NCI-H2081 treated with DMSO at 0.1 percent for 48 hours (cell line): ENCODE measurements at places on chromosomes 6 and 20.

- no peak for DNase-seq
Observed at GRCh38 chr6:104718672-104719071, 141.0 kb downstream of the HACE1 start.

DNA sequence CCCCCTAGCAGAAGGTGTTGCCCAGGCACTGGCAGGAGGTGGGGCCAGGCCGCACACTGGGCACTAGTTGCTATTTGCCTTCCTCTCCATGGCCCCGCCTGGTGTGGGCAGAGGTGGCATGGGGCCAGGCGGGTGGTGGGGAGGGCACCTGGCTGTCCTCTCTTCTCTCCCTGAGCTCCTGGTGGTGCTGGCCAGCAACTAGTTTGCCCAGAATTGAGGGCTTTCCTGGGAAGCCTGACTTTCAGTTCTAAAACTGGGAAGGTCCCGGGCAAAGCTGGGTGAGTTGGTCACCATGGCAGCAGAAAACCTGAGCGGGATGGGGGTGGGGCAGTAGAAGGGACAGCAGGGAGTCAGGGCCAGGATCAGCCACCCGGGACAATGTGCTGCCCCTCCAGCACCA is 48.2 kb downstream of the RBM38 start:
- no peak for DNase-seq

- DNase-seq: no peak
Observed at GRCh38 chr20:7147220-7147601, 379.7 kb downstream of the BMP2 start.

- peak; percentile 4 for DNase-seq
Observed at GRCh38 chr6:107820338-107821261, 3.5 kb downstream of the SCML4 start.

DNA sequence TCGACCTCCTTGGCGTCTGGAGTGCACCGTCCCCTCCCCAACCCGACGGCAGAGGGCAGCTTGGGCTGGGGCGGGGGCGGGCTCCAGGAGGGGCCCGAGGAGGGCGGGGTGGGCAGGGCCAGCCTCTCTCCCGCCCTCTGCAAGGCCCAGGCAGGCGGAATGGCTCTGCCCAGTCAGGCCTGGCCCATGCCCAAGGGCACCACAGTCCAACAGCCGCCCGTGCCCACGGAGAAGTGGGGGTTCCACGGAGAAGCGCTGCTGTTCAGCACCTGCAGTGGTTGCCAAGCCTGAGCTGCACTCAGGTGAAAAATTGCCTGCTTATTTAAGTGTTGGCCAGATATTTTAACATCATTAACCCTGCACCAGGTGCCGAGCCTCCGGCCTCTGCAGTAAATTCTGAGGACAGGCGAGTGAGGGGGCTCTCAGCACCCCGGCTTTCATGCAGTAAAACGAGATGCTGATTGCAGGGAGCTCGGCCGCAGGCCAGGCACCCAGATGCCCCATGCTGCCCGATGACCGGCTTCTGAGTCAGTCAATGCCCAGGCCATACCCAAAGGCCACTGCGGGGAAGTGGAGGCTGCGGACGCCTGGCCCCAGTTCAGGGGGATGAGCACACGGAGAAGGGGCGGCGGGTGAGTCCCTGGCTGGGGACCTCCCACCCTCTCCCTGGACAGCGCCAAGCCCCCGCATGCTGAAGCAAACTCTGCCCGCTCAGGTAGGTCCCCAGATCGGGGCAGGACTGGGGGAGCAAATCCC is at the start of gene SRMS:
SRMS (minus strand) TSS at position 25 of the 756 bp plus-strand sequence. CDS start 286 bp downstream, outside the sequence.
- no peak for DNase-seq

GRCh38 chr6:24445704-24446103 is 43.0 kb downstream of the MRS2 start:
- no peak for DNase-seq

DNA sequence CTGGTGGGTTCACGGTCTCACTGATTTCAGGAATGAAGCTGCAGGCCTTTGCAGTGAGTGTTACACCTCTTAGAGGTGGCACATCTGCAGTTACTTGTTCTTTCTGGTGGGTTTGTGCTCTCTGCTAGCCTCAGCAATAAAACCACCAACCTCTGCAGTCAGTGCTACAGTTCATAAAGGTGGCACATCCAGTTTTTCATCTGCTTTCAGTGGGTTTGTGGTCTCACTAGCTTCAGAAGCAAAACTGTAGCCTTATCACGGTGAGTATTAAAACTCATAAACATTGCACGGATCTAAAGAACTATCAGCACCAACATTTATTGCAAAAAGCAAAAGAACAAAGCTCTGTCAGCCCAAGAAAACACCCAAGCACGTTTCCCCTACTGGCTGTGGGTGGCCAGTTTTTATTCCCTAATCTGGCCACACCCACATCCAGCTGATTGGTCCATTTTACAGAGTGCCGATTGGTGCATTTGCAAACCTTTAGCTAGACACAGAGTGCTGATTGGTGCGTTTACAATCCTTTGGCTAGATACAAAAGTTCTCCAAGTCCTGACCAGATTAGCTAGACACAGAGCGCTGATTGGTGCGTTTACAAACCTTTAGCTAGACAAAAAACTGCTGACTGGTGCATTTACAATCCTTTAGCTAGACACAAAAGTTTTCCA is 3.4 kb upstream of the TMEM14C start:
- DNase-seq: no peak

GRCh38 chr6:52337633-52338290 is 24.2 kb upstream of the PAQR8 start:
- DNase-seq: no peak

DNA sequence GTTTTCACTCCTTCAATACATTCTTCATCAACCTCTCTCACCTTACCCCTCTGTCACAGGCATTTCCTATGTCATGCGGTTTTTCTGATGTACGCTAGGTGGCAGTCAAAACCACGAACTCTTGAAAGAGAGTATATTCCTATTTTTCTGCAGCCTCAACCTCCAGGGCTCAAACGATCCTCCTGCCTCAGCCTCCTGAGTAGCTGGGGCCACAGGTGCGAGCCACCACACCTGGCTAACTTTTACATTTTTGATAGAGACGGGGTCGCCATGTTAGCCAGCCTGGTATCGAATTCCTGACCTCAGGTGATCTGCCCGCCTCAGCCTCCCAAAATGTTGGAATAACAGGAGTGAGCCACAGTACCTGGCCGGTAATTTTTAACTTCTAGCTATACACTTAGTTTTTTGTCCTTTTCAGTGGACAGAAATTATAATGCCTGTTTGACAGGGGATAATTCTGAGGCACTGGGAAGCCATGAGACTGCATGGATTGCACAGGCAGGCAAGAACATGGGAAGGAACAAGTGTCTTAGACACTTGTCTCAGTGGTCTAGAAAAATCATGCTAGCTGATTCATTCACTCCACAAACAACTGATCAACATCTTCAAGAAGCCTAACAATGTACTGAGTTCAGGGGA is 22.5 kb upstream of the HFE start:
- peak; percentile 45 for DNase-seq

DNA sequence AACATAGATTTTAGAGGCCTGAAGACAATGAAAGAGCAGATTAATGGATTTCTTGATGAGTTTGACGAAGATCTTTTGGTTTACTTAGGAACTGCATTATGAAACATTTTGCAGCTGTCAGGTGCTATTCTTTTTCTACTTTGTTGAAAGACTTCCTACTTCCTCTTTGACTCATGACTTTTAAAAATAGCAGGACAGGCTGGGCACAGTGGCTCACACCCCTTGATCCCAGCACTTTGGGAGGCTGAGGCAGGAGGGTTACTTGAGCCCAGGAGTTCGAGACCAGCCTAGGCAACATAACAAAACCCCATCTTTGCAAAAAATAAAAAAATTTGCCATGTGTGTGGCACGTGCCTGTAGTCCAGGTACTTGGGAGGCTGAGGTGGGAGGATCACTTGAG is 52.0 kb downstream of the ITCH start:
- DNase-seq: no peak

DNA sequence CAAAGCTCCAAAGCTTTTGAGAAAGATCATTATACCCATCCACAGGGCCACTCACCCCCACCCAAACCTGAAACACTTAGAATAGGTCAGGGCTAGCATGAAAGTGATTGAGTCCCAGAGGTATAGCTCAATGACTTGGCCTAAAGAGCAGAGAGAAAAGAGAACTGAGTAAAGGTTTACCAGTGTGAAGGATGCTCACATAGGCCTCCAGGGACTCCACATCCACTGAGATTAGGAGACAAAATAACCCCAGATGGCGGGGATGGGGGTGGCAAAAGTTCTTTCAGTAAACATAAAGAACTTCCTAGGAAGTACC is 12.2 kb downstream of the SAYSD1 start:
- no peak for DNase-seq

DNA sequence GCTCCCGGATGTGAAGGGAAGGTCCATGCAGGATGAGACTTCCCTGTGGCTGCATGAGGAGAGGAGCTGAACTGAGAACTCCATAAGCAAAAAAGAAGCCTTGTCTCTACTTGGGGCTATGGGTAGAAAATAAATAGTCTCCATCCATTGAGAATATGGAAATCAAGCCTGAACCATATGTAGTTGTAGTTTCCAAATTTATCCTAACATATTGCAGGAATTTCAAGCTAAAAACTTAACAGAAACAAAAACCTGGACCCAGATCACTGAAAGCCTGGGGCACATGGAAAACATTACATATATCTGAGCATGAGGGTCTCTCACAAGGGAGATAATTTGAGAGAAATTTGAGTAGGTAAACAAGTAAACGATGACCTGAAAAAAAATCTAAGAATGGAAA is 94.9 kb upstream of the C6orf118 start:
- no peak for DNase-seq
